MG63 (cell line): ENCODE measurements at places on chromosomes 2 and 18.

- no peak for DNase-seq
These were observed 56.0 kb upstream of the FZD7 start for GRCh38 chr2:201977651-201978050.

DNA sequence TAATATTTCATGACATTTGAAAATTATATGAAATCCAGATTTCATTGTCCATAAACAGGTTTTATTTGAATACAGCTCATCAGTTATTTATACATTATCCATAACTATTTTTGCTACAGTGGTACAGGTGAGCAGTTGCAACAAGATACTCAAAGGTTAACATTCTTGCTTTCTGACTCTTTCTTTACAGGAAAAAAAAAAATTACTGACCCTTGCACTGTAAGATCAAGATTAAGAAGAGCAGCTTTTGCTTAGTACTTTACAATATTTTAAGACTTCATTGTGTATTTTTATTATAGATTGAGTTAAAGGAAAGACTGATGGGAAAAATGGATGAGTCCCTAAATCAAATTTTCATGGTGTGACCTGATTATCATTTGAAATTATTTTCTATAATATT, 11.2 kb downstream of the ETAA1 start:
- DNase-seq, result no peak

DNA sequence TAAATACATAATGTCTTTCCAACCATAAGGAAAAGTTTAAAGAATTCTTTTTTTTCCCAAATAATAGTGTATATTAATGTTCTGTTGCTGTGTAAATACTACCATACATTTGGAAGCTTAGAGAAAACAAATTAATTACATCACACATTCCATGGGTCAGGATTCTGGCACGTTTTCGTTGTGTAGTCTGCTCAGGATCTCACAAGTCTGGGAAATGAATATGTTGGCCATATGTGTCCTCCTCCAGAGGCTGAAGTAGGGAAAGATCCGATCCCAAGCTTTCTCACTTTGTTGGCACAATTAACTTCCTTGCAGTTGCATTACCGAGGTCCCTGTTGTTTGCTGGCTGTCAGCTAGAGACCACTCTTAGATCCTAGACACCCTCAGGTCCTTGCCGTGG, 83.9 kb downstream of the RPRM start:
- DNase-seq, result no peak

DNA sequence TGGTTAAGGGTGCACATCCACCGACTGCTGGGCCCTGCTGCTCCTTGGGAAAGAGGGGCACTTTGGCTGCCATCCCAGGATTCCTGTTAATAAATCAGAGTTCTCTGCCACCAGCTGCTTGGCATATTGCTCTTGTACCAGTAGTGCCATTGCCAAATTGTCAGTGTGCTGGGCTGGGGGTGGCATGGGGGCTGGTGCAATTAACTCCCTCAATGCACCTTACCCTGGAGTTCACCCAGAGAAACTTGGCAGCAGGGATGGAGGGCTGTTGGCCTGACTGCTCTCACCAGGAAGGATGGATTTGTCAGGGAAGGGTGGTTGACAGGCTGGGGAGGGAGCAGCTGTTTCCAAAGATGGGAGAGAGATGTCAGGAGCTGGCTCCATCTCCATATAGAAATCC, 94.6 kb upstream of the SKOR2 start:
- no peak for DNase-seq

DNA sequence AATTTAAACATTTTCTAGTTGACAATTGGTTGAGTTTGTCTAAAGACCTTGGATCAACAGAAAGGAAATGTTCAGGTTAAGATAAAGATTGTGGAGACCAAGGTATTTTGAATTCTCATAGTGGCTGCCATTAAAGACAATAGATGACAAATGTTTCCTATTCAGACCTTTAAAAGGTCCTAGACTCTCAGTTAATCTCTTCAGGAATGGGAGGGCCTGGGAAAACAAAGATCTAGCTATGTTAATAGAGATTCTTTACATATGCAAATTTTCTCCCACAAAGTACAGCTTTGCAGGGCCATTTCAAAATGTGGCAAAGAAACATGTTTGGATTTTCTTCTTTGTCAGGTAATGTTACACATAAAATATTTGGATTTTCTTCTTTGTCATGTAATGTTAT, 403.9 kb downstream of the SPAG16 start:
- DNase-seq, result no peak

DNA sequence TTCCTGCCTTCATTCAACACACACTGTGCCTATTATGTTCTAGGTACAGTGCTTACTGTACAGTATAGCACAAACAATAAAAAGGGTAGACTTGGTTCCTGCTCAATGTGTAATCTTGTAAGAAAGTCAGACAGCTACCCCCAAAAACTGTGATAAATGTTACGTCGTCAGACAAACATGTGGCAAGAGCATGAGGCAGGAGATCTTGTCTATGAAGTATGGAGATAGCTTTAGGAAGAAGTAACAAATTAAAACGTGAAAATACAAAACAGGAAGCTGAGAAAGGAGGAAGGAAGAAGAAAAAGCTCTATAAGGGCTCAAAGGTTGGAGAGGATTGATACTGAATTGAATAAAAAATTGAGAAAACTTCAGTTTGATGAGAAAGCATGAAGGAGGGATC, 276.2 kb upstream of the HNRNPA3 start:
- DNase-seq, result no peak

- DNase-seq, result no peak
These were observed 27.6 kb downstream of the C2orf76 start for GRCh38 chr2:119338826-119339561.

- no peak for DNase-seq
These were observed 23.5 kb upstream of the POLR1B start for GRCh38 chr2:112518807-112519206.

- peak; percentile 61 for DNase-seq
These were observed 13.0 kb upstream of the FAHD2A start for GRCh38 chr2:95389245-95390119.

GRCh38 chr2:163713534-163714311, 22.1 kb downstream of the FIGN start:
- DNase-seq, result no peak

GRCh38 chr2:176138526-176138922, 9.0 kb downstream of the HOXD8 start:
- peak; percentile 36 for DNase-seq

DNA sequence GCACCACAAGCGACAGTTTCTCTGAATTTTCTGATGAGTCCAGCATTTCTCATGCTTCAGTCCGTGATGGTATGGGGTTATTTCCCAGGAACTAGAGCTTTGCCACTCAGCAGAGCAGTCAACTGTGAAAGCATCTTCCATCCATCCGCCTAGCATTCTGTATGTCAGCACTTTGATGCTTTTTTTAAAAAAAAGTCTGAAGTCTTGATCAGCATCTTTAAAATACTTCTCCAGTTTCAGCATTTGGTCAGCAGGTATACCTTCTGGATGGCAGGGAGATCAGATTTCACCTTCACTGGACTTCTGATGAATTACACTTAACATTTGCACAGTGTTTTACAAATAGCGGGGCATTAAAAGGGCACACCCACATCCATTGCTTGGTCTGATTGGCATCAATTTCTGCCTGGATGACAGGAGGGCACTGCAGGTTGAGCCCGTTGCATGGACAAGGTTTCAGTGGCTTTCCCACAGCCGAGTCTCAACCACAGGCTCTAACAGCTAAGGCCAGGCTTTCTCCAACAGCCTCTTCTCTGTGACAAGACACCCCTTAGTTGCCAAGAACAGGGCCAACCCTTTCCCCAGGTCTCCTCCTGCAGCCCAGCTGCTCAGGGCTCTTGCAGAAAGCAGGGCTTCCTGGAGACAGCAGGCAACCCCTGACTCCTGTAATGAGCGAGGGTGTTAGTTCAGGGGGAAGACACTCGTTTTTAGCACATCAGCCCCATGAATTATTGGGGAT, 54.0 kb downstream of the EMILIN2 start:
- DNase-seq, result no peak

GRCh38 chr2:9617749-9618148, 13.0 kb downstream of the YWHAQ start:
- DNase-seq, result peak; percentile 64

DNA sequence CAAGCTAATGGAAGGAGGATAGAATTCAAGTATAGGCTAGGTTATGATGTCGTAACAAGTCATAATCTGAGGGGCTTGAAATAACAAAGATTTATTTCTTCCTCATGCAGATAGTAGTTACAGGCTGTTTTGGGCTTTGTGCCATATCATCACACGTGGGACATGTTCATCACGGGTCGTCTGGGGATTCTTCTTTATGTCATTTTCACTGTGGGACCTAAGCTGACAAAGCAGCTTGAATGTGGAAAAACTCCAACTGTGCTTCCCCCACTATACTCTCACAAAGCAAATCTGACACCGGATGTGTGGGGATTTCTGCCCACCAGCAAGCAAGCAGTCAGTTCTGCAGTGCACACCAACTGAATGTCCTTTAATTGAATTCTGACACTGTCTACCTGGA, 124.8 kb downstream of the LTBP1 start:
- DNase-seq, result no peak

DNA sequence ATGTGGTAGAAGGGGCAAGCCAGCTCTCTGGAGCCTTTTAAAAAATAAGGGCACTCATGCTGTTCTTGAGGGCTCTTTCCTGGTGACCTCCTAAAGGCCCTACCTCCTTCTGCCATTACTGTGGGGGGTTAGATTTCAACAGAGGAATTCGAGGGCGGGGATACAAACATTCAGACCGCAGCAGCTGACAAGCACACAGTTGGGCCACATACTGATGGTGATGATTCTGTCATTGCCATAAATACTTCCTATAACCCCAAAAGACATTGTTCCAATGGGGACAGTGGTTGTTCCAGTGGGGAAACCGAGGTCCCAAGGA, 67.0 kb downstream of the TSHZ1 start:
- DNase-seq, result no peak
